ENCODE measurements at places on chromosomes 11 and 22. TPM values are rescaled to one million over a fixed set of nuclear protein-coding genes. Genes with fewer than 3 reads are reported as not detected.

The TSPAN32 gene
- total RNA-seq: not detected

The UBQLN3 gene
- not detected for total RNA-seq

The NRGN gene
- not detected for total RNA-seq

The RFPL3 gene
- total RNA-seq: not detected

The NPAS4 gene
- not detected for total RNA-seq

The AQP11 gene
- total RNA-seq: 0.67 TPM

The ART5 gene
- total RNA-seq: not detected

The EFCAB6 gene
- 0.55 TPM for total RNA-seq

The AGBL2 gene
- 1.5 TPM for total RNA-seq

The NRXN2 gene
- total RNA-seq: 0.43 TPM

The GLB1L2 gene
- total RNA-seq: 0.48 TPM

The DUSP8 gene
- total RNA-seq: 0.48 TPM

The RIBC2 gene
- total RNA-seq: 3.9 TPM

The PRAME gene
- total RNA-seq: 323 TPM

The METTL15 gene
- 19.1 TPM for total RNA-seq

The OVOL1 gene
- total RNA-seq: not detected

The SYT9 gene
- total RNA-seq: not detected

The OR5AR1 gene
- not detected for total RNA-seq

The CTSW gene
- total RNA-seq: 0.29 TPM

The CLNS1A gene
- total RNA-seq: 224 TPM

The PANX3 gene
- not detected for total RNA-seq

The MUC5B gene
- 0.35 TPM for total RNA-seq

The CFAP68 gene
- 39.3 TPM for total RNA-seq

The OR10G7 gene
- total RNA-seq: not detected

The CABP7 gene
- 0.13 TPM for total RNA-seq

The C22orf42 gene
- not detected for total RNA-seq

The RTN4R gene
- total RNA-seq: 7.2 TPM

The CPT1B gene
- 12.6 TPM for total RNA-seq

The ARHGAP8 gene
- total RNA-seq: 0.87 TPM

The TBRG1 gene
- total RNA-seq: 22.0 TPM

The SHISA8 gene
- total RNA-seq: not detected

The TP53I11 gene
- total RNA-seq: 4.0 TPM

The TRPT1 gene
- total RNA-seq: 35.6 TPM

The RAG2 gene
- not detected for total RNA-seq

The RIMBP3B gene
- 0.16 TPM for total RNA-seq

The PGA4 gene
- total RNA-seq: not detected

The TRIM6 gene
- total RNA-seq: 11.6 TPM

The ELF5 gene
- total RNA-seq: not detected

The FREY1 gene
- total RNA-seq: 1.2 TPM

The OR8D4 gene
- total RNA-seq: not detected

The RPS3 gene
- 4,098 TPM for total RNA-seq

The UPK3A gene
- not detected for total RNA-seq

The OR10A2 gene
- total RNA-seq: not detected

The KCNJ1 gene
- not detected for total RNA-seq

Data from SK-MEL-5 (cell line).